ENCODE measurements at places on chromosomes 11 and 22.

DNA sequence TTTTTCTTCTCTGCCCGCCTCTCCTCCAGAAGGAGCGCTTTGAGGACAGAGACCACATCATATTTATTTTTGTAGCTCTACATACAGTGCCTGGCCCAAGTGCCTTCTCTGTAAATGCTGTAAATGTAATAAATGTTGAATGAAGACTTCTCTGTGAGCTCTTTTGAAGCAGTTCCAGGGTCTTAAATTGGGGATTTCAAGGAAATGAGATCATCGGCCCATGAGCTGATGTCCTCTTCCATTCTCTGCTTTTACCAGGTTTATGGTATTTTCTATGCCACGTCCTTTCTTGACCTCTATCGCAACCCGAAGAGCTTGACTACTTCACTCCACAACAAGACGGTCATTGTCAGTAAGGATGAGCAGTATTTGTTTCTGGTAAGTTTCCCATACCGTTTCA is 165.7 kb upstream of the SORL1-AS1 start:
- no peak for DNase-seq

- no peak for DNase-seq
These were observed 3.4 kb downstream of the SART1 start for GRCh38 chr11:65964906-65965305.

- DNase-seq = no peak
These were observed 595.0 kb downstream of the TBC1D22A start for GRCh38 chr22:47357493-47357892.

DNA sequence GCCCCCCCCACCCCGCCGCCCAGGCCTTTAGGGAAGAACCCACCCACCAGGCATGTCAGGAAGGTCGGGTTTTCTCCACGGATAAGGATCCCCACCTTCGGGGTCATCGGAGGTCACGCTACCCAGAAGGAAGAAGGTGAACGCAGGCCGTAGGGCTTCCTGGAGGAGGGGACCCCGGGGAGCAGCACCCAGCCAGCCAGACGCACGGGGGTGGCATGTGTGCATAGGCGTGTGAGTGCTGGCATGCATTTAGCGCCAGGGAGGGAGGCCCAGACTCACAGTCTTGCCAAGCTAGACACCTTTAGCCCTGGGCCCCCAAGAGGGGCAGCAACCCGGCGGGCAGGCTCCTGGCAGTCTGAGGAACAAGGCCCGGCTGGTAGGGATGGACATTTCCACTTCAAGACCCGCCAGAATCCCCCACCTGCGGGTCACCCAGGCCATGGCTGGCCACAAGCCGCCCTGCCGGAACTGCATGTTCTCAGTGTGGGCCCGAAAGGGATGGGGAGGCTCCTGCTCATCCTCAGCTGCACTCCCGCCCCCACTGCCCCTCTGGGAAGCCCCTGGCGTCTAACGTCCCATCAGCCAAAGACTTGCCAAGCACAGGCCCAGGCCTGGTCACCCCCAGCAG is 16.7 kb upstream of the PIM3 start:
- DNase-seq = no peak

GRCh38 chr11:77084581-77085191 is 17.9 kb downstream of the CAPN5 start:
- no peak for DNase-seq

DNA sequence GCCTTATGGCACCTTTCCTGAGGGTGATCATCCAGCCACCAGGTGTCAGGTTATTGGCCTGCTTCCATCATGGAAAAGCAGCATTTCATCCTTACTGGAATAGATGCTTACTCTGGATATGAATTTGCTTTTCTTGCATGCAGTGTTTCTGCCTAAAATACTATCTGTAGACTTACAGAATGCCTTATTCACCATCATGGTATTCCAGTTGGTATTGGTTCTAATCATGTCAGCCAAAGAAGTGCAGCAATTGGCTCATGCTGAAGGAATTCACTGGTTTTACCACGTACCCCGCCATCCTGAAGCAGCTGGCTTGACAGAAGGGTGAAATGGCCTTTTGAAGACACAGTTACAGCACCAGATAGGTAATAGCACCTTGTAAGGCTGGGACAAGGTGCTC is 194.2 kb downstream of the AASDHPPT start:
- DNase-seq = no peak

Measured in effector memory CD8-positive, alpha-beta T cell (primary cell).